ENCODE measurements at places on chromosomes 2 and 18.

- no peak for DNase-seq
Observed at GRCh38 chr18:3132700-3133099, 87.1 kb downstream of the MYOM1 start.

GRCh38 chr2:63225964-63226686 is 175.5 kb downstream of the OTX1 start:
- DNase-seq, result no peak

DNA sequence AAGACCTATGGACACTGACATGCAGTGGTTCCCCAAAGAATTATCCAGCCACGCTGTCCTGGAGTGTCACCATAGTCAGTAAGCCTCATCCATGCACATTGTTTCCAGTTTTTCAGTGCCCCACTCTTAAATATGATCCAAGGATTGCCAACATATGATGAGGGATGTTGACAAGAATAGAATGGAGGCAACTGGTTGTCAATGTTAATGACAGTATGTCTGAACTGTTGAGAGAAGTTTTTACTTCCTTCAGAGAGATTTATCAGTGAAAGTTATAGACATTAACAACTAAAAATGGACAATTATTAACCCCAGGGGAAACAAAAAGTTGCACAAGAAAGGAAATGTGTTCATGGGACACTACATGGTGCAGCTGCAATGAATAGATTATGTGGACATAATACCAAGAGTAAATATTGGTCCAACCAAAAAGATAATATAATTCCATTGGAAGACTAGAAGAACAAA is 69.9 kb downstream of the CYP26B1 start:
- no peak for DNase-seq

DNA sequence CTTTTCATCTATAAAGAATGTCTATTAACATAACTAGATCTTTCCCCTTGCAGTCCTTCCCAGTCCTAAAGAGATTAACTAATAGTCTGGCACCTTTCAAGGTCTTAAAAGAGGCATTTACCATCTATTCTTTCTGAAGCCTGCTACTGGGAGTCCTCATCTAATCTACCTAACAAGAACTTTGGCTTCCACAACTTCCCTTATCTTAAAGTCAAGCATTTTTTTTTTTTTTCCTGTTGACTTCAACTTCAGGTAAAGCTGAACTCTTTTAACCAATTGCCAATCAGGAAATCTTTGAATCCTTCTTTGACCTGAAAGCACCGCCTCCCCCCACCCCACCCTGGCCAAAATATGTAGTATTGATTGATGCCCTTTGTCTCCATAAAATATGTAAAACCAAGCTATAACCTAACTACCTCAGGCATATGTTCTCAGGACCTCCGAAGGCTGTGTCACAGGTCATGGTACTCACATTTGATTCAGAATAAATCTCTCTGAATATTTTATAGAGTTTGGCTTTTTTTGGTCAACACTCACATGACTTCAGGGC is 168.6 kb downstream of the PTPRM start:
- no peak for DNase-seq

DNA sequence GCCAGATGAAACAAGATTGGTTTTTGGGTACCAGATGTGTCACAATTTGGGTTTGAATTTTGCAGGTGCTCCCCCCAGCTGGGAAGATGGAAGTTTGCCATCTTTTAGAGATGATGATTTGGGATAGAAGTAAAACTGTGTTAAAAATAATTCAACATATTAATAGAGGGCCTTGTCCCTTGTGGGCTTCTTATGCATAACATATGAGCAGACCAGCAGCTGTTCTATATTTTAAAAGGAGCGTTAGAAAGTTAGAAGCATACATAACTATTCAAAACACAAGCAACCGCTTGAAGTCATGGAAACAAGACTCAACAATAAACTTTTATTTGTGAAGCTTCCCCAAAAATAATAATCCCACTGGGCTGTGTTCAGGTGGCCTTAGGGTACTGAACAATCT is 62.8 kb downstream of the EFEMP1 start:
- DNase-seq, result no peak

GRCh38 chr2:168611896-168612650 is 156.0 kb downstream of the CERS6 start:
- DNase-seq, result no peak

DNA sequence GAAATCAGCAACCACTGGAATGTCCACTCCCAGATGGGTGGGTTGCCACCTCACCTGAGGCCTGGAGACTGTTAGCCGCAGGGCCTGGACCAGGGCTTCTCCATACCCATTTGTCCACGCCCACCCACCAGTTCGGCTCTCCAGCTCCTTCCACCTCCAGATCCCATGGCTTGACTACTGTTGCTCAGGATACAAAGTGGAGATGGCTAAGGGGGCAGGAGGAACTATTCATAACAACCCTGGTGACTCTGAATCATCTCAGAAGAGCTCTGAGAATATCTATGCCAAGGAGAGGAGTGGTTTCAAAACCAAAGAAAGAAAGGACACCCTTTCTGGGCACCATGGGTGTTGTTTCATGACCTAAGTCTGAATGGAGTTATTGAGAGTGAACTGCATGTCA is 145.8 kb downstream of the LAMA3 start:
- DNase-seq, result no peak

GRCh38 chr18:44537526-44537925 is 143.2 kb upstream of the SETBP1 start:
- DNase-seq, result no peak

- DNase-seq, result no peak
Observed at GRCh38 chr2:65103013-65103715, 26.7 kb downstream of the RAB1A start.

GRCh38 chr18:56541793-56542192 is 96.6 kb downstream of the TXNL1 start:
- no peak for DNase-seq

- peak; percentile 60 for DNase-seq
Observed at GRCh38 chr2:208265371-208265800, 669 bp upstream of the PIKFYVE start.

GRCh38 chr2:69041214-69041613 is 28.2 kb downstream of the ANTXR1 start:
- no peak for DNase-seq

GRCh38 chr18:55838841-55839240 is 250.8 kb upstream of the TCF4 start:
- DNase-seq, result no peak

GRCh38 chr2:100240386-100240785 is 81.9 kb downstream of the LONRF2 start:
- DNase-seq, result no peak

DNA sequence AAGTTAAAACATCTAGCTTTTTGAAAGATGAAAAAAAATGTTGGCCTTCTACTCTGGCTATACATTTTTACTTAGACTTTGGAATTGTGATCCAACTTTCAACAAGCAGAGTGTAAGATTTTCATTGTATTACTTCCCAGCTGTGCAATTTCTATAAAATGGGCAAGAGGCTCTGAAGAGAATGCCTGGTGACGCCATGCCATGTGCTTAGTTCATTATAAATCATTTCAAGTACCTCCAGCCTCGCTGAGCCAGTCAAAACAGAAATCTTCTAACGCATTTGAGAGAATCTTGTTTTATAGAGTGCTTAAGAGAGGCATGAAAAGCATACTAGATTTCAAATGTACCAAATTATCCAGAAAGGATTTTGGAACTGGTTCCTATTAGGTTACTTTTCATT is 10.1 kb upstream of the STK17B start:
- DNase-seq, result no peak

GRCh38 chr2:151334082-151334815 is 23.1 kb upstream of the TNFAIP6 start:
- no peak for DNase-seq

DNA sequence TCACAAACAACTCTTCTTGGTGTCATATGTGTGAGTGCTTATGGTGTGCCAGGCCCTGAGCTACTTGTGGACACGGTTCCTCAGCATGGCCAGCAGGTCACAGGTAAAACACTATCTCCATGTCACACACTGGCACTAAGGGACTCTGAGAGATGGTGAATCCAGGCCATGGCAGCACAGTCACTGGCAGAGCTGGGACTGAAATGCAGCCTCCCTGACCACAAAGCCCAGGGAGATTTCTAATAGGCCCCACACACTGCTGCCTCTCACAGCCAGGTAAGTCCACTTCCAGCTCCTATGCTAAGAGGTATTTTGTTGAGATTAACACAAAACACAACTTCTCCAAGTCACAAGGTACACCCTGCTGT is 92.0 kb downstream of the ACTR2 start:
- DNase-seq, result no peak

- DNase-seq, result no peak
Observed at GRCh38 chr2:60998628-60999545, 18.6 kb upstream of the PEX13 start.

- DNase-seq, result no peak
Observed at GRCh38 chr2:132849118-132849517, 179.1 kb upstream of the LYPD1 start.

DNA sequence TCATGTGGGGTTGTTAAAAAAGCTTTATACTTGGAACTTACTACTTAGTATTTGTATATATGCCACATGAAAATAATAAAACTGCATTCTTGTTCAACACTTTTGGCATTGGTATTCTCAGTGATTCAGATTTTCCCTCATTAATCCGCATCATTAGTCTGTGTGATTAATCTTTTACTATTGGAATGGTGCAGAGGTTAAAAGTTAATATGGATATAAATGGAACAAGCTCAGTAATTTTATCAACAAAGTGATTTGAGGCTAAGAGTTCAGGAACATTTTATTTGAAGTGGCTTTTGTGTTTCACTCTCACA is 45.4 kb upstream of the REG3G start:
- DNase-seq, result no peak

All from activated CD4-positive, alpha-beta T cell treated with anti-CD3 and anti-CD28 coated beads for 48 hours (primary cell).